Activated CD8-positive, alpha-beta T cell treated with anti-CD3 and anti-CD28 coated beads, Interleukin-2, amount 10 ng/mL, durations not matched to agents 7 days and 5 days (primary cell): ENCODE measurements at places on chromosomes 7 and 10. TPM values are rescaled to one million over a fixed set of nuclear protein-coding genes. Genes with fewer than 3 reads are reported as not detected.
A peak's percentile ranks its signal among the peaks of the same experiment; 100 is the strongest.

GRCh38 chr7:41869091-41869490, 166.2 kb upstream of the INHBA start:
- no peak for DNase-seq

DNA sequence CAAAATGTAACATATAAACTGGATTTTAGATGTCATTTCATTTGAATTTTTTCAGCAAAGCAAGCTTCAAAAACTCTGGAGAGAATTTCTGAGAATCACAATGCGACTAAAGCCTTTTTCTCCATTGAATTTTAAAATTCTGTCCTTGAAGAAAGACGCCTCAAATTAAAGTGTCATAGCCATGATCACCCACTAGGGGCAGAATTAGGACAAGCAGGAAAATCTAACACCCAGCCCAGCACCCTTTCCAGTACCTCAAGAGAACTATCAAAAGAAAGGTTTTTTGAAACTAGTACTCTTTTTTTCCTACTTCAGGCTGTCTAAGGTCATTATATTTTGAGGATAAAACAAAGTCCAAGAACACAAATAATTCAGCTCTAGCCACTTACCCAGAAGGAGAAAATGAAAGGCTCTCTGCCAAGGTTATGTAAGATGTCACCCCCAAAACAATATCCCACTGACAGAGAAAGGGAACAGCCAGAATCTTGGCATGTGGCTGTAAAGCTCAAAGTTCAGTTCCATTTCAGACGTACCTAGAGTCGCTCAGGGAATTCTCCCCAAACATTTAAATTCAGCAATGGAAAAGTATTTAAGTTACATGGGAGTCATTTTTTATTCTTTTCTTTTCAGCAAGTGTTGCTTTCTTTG, 299.4 kb downstream of the SNX13 start:
- DNase-seq: peak; percentile 33

- no peak for DNase-seq
Measured at GRCh38 chr10:114665873-114666272, 7.8 kb upstream of the ABLIM1 start.

DNA sequence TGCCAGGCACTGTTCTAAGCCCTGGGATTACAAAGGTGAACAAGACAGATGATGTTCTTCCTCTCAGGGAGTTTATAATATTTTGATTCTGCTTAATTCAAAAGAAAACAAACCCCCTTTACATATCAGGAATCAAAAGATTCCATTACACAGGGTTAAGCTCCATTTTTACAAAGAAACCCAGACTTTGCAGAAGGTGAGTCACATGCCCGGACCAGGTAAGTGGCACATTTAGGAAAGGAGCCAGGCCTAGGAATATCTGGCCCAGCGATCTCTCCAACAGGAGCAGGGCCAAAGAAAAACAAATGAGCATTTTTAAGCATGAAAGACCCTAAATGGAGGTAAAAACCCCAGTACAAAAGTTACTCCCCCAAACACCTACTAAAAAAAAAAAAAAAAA, 1.1 kb downstream of the STN1 start:
- no peak for DNase-seq

- DNase-seq: no peak
Measured at GRCh38 chr7:134444198-134444960, 14.5 kb downstream of the AKR1B1 start.

DNA sequence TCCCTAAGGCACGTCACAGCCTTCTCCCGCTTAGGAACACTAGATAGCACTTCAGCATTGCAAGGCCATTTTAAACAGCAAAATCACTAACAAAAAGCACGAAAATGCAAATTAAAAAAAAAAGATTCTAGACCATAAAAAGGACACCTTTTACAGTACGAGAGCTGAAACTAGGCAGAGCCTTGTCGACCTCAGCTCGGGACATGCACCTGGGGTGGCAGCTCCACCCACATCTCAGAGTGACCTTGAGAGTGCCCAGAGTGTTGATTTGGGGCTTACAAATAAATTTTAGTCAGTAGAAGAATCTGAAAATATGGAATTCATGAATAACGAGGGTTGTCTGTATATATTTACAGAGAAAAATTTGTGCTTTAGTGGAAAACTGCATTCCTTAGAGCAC, 1.1 kb downstream of the MRPS24 start:
- no peak for DNase-seq

DNA sequence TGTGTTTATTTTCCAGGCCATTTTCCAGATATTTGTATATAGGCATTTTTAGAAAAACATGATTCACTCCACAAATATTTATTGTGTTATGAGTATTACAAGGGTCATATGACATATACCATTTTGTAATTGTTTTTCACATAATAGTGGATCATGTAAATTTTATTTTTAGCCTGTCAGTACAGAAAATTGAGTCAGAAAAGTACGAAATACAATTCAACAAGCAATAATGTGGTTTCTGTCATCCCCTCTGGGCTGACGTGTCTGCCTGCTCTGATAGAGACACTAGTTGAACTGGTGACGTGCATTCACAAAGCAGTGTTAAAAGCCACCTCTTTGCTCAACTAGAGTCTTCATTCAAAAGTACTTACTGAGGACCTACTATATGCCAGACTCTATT, 97.9 kb upstream of the STEAP1B start:
- no peak for DNase-seq

The CALCR gene
- not detected for total RNA-seq
